GM18507 (cell line): ENCODE measurements at places on chromosomes 16 and 17.

- DNase-seq = no peak
These were observed 6.2 kb upstream of the ZFHX3 start for GRCh38 chr16:73054125-73054484.

- peak; percentile 68 for DNase-seq
These were observed at the start of gene SNX11 for GRCh38 chr17:48107137-48108055. TSS of gene SNX11 (plus strand) at chr17:48107766. CDS start at chr17:48112044, 4,278 bp downstream.

DNA sequence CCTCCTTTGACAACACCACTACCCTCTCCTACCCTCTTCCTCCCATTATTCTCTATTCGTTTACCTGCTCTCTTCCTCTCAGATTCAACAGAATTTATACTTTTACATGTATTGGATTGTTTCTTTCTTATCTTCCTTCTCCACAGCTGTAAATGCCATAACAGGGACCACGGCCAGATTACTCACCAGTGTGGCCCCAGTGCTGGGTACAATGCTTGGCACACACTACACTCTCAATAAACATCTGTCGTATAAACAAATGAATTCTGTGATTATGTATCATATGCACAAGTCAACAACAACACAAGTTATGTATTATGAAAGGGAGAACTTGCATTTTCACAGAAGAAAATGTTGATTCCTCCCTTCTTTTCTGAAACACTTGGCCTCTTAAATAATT is 20.0 kb downstream of the AARSD1 start:
- DNase-seq = no peak

GRCh38 chr17:80072410-80072809 is 29.0 kb upstream of the GAA start:
- DNase-seq = no peak

DNA sequence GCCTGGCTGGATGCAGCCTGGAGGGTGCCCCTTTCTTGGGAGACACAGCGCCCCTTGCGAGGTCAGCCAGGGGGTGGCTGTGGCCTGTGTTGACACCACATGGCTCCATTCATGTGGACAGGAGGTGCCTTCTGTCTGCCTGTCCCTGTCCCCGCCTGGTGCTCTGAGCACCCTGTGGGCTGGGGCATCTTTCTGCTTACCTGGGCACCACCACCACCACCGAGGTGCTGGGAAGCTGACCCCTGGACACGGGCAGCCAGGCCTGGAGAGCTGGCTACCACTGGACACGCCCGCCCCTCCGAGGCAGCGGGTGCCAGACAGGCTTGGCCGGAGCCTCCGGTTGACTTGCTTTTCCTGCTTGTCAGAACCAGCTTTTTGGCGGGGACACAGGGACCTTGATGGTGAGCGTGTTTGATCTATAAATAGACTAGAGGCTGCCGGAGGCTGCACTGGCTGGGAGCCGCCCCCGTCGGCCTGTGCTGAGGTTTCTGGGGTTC is 121.3 kb upstream of the GSE1 start:
- DNase-seq = no peak

DNA sequence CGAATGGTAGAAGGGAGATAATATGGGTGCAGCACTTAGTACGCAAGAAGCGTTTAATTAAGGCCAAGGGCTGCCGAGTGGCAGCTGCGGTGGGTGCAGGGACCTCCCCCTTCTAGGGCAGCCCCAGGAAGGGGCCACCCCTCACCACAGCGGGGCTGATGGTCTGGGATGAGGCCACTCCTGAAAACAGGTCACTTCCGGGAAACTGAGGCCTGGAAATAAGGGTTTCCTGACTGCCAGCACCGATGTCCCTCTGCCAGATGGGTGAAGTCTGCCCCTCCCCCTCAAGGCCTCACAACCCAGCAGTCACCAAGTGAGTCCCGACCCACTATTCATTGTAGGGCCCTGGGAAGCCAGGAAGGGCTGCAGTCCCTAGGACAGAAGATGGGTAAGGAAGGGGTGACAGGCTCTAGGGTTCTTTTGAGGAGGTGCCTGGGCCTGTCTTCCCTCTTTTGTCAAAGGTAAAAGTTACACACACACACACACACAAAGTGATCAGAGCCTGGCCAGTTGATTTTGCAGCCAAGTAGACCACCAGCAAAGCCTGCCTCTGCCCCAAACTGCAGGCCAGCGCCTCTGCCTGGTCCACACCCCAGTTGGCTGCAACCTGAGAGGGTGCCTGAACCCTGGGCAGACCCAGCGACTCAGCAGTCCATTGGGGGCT is 12.5 kb downstream of the SREBF1 start:
- DNase-seq = no peak

DNA sequence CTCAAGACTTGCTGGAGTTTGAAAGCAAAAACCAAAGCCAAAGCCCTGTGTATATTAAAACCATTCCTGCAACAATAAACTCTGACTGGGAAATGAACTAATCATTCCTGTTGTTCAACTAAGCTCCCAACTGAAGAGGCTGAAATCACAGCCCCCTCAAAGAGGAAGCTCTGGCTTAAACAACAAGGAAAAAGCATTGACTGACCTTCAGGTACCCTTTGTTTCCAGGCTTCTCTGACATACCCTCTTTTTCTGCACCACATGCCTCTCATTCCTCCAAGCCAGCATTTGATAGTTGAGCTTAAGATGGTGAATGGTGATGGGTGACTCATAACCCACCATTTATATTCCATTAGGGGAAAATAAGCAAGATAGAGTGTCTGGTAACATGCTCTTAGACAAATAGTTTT is 470.9 kb upstream of the SOX9 start:
- DNase-seq = no peak

- no peak for DNase-seq
These were observed 3.2 kb upstream of the ARL6IP1 start for GRCh38 chr16:18804540-18804939.

DNA sequence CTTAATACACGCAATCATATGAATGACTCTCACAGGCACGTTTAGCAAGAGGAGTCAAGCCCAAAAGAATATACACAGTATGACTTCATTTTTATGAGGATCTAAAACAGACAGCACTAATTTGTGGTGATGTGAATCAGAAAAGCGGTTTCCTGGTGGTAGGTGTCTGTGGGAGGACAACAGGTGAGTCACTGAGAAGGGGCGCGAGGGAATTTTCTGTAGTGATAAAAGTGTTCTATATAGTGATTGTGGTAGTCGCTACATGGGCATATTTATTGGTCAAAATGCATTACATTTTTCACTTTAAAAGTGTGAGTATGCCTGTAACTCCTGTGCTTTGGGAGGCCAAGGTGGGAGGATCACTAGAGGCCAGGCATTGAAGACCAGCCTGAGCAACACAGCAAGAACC is 7.6 kb upstream of the TNRC6A start:
- DNase-seq = no peak

DNA sequence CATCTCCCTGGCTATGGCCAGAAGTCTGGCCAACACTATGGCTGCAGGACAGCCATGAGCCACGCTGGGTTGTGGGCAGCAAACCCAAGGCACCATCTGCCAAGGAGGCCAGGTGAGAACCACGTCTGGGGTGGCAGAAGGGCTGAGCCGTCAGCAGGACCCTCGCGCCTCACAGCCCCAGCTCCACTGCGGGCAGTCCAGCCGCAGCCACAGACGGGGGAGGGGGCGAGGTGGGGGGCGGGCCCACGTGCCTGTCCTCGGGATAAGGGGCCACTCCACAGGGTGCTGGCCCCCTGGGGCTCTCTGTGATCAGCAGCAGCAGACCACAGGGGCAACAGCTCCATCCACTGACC is 6.5 kb upstream of the BAIAP2 start:
- DNase-seq = no peak

DNA sequence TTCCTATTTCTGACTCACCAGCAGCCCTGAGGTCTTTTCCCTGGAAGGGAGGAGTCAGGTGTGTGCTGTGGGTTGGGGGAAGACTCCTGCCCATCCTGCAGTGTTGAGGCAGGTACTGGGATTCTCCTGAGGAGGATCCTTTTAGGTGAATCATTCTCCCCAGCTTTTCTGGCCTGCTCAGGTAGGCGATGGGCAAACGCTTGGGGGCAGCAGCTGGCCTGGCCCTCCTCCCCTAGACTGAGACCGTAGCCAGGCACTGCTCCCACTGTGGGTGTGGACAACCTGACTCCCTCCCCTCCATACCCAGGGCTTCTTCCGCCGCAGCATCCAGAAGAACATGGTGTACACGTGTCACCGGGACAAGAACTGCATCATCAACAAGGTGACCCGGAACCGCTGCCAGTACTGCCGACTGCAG is 15.1 kb downstream of the GJD3 start:
- DNase-seq = no peak

DNA sequence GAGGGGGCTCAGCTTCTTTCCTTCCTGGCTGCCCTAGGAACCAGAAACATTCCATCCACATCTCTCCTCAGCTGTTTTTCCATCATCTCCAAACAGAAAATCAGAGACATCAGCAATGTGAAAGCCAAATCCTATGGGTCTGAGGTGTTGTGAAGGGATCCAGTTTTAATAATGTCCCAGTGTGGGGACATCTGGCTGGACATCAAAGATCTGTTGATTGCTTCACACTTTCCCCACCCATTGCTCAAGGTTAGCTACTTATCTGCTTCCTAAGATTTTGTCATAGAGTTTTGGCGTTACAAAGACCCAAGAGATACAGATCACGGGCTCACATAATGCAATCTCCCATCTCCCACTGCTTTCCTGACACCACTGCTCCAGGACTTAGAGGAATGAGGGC is 47.8 kb upstream of the AXIN2 start:
- no peak for DNase-seq

DNA sequence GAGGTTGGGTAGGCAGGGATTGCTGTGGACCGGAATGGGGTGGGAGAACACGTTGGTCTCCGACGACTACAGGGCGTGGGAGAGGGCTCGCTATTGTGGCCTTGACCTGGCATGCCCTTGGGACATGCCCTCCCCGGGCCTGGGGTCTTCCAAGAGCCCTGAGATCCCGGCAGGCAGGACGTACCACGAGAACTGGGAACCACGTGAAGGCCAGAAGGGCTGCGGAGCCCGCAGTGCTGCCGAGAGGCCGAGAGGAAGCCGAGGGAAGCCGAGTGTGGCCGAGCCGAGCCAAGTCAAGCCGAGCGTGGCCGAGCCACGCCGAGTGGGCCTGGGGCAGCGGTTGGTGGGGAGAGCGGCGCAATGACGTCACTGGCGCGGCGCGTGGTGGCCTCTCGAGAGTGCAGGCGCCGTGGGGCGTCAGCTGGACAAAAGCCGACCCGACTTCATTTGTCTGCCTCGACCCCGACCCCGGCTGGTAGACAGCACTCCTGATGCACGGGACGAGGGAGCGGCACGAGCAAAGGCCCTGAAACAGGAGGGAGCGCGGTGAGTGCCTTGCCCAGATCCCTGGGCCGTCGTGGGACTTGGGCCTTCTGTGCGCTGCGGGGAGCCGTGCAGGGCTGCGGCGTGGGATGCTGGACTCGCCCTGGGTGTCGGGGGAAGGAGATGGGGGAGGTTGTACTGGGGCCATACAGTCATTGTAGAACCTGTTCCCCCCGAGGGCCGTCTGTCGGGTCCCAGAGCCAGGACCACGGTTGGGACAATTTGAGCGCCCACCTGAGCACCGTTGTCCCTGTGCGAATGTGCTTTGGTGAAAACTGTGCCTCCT is 6.6 kb downstream of the SOCS1 start:
- DNase-seq = no peak

DNA sequence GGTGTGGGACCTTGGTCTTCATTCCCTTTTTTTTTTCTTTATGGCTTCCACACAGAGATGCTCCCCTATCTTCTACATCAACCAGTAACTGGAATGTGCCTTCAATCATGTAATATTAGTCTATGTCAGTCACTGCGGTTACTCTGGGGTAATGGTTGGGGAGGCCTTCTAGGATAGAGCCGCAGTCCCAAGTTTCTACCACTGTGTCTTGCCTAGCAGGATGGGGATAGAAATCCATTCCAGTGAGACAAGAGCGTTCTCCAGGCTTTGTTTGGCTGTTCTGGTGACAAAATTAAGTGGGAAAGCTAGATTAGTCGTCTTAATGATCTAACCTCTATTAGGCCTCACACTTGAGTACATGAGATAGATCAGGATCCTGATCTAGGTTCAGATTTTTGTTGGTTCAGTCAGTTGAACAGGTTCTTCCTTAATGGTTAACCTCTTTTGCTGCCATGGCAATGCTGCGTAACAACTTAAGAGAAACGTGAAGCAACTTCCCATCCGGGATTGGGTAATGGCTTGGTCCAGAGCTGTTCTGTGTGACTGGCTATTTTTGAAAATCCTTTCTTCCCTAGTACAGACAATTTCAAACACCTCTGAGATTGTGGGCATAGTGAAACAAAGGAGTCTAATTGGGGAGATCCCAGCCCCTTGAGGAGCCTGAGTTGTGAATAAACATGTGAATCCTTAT is 8.7 kb downstream of the MSL1 start:
- no peak for DNase-seq

GRCh38 chr16:74449470-74449869 is 28.2 kb upstream of the CLEC18B start:
- no peak for DNase-seq

DNA sequence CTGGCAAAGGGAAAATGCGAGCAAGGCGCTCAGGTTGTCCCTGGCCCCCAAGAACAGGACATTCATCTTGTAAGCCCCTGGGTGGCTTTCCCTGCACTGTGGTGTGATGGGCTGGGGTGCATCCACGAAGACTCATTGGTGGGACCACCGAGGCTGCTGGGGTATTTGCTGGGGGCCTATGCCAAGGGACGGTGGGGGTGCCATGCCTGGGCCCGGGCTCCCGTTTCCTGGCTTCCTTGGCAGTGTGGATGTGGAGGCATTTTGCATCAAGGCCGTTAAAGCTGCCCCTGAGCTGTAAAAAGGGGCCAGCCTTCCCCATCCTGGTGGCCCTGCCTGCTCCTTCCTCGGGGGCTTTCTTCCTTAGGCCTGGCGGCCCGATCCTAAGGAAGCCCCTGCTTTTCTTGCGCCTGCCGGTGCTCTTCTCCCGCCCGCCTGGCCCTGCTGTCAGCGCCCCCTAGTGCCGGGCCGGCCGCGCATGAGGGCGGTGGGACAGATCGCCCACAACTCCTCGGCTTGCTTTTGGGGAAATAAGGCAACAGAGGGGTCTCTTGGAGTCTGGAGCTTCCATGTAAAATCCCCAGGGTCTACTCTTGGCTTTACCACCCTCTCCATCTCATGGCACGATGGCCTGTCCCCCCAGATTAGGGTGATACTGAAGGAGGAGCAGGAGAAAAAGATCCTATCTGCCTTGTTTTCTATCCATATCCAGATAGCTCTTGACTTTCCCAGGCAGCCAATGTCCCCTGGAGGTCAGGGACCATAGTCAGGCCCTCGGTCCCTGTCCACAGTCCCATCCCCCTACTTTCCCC is 9.8 kb upstream of the TBX2 start:
- DNase-seq = no peak

GRCh38 chr17:70378076-70378475 is 208.7 kb downstream of the KCNJ2 start:
- DNase-seq = no peak

- DNase-seq = no peak
These were observed 33.6 kb upstream of the CACNG4 start for GRCh38 chr17:66930933-66931332.

GRCh38 chr16:48393485-48394354 is 8.5 kb upstream of the SIAH1 start:
- DNase-seq = no peak

- no peak for DNase-seq
These were observed 43.5 kb downstream of the ARHGAP17 start for GRCh38 chr16:24971718-24972117.

- DNase-seq = no peak
These were observed 69.2 kb downstream of the PRKCB start for GRCh38 chr16:23905027-23905426.
